ENCODE measurements at places on chromosomes 1 and 21. TPM values are rescaled to one million over a fixed set of nuclear protein-coding genes. Genes with fewer than 3 reads are reported as not detected.

DNA sequence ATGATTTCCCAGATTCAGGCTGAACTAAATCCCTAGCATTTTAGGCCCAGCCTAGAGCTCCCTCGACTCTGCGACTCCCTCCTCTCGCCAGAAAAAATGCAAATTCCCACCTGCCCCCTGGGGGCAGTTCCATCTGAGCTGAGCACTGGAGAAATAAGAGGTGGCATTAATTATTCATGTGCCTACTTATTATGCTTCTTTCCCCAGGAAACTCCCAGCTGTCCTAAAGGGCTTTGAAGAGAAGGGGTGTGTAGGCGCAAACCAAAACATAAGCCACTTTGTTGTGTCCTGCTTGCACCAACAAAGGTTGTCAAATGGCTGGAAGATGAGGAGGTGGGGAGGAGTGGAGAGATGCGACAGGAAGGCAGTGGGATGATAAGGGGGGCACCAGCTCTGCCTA, 41.4 kb upstream of the GOLT1A start:
- H3K27ac ChIP-seq, result no peak overlapping the region
- DNase-seq, result no peak
- H3K4me3 ChIP-seq, result no peak overlapping the region
- no peaks in the 10 kb centered on the region for H3K36me3 ChIP-seq
- H3K4me1 ChIP-seq, result peaks cover 3% of the 10 kb centered on the region

- peaks cover 6% of the 10 kb centered on the region for H3K4me1 ChIP-seq
- no peak for DNase-seq
- no peaks in the 10 kb centered on the region for H3K36me3 ChIP-seq
- H3K27me3 ChIP-seq, result no peaks in the 10 kb centered on the region
Observed at GRCh38 chr1:44068442-44068921, 37.2 kb upstream of the SLC6A9 start.

DNA sequence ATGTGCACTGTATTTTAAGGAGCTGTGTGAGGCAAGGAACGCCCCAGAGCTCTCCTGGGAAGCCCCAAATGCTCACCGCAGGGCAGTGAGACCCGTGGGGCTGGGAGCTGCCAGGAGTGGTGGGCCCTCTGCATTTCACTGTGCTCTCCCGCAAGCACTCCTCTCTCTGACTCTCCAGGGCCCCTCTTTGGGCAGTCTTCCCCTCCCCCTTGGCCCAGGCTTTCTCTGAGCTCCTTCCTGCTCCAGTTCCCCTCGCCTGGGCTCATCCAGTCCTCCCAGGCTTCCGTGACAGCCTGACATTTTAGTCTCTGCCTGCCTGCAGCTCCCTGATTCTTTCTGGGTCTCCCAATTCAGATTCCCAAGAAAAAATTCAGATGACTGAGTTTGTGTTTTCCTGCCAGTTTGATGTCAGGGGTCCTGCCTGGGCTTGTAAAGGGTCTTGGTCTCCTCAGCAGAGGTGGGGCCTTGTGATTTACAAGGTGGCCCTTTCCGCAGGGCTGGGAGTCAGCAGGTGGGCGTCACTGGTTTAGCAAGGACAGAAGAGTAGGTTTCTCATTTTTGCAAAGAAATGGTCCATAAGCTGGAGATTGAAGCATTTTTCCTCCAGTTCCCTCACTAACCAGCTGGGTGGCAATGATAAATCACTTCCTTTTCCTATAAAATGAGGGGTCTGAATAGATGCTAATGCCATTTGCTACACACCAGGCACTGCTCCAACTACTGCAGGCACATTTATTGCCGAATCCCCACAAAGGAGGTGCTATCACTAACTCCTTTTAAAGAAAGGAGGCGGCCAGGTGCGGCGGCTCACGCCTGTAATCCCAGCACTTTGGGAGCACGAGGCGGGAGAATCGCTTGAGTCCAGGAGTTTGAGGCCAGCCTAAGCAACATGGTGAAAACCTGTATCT, 1.9 kb upstream of the CA6 start:
- H3K36me3 ChIP-seq, result no peaks in the 10 kb centered on the region
- H3K4me1 ChIP-seq, result no peaks in the 10 kb centered on the region
- H3K27me3 ChIP-seq, result no peaks in the 10 kb centered on the region
- DNase-seq, result no peak
- no peak overlapping the region for H3K27ac ChIP-seq
- H3K4me3 ChIP-seq, result no peak overlapping the region

- no peaks in the 10 kb centered on the region for H3K36me3 ChIP-seq
- no peak for DNase-seq
- no peak overlapping the region for H3K4me3 ChIP-seq
Observed at GRCh38 chr1:94265906-94266305, 28.5 kb upstream of the ARHGAP29 start.

- no peak overlapping the region for H3K4me3 ChIP-seq
- no peak overlapping the region for H3K27ac ChIP-seq
- H3K27me3 ChIP-seq, result no peaks in the 10 kb centered on the region
- no peak for DNase-seq
- H3K36me3 ChIP-seq, result no peaks in the 10 kb centered on the region
Observed at GRCh38 chr1:66434096-66434495, 99.9 kb upstream of the SGIP1 start.

BGLAP gene
- 0.50 TPM for total RNA-seq

Data from fibroblast of lung (primary cell).